Neural progenitor cell (in vitro differentiated cells): ENCODE measurements at places on chromosomes 11 and 22.

DNA sequence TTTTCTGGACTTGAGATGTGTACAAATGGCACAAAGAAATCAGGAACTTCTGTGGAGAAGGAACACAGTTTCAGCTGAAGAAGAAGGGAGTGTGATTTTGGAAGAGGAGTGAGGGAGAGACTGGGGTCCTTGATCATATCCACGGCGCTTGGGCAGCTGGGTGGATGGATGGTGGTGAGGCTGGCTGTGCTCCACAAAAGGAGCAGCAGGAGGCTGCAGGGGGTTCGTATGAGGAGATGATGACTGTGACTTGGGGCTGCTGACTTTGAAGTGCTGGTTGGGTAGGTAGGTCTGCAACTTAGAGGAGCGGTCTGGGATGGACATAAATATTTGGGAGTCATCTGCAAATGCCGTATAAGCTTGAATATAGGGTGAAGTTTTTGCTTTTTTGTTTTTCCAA is 1.3 kb upstream of the DCHS1 start:
- no peak for DNase-seq

DNA sequence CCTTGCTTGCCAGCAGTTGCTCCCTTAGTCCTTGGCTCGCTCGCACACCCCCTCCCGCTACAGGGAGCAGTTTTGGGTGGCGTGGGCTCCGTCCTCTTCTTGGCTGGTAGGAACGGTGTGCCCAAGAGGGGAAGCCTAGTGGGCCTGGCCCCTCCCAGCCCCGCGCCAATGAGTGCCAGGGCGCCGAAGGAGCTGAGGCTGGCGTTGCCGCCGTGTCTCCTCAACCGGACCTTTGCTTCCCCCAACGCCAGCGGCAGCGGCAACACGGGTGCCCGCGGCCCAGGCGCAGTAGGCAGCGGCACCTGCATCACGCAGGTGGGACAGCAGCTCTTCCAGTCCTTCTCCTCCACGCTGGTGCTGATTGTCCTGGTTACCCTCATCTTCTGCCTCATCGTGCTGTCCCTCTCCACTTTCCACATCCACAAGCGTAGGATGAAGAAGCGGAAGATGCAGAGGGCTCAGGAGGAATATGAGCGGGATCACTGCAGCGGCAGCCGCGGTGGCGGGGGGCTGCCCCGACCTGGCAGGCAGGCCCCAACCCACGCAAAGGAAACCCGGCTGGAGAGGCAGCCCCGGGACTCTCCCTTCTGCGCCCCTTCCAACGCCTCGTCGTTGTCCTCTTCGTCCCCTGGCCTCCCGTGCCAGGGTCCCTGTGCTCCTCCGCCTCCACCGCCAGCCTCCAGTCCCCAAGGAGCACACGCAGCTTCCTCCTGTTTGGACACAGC is 1.6 kb downstream of the C11orf87 start:
- DNase-seq: peak; percentile 20

GRCh38 chr11:74620531-74620930 is 28.1 kb downstream of the POLD3 start:
- DNase-seq: no peak

GRCh38 chr11:69308936-69309615 is 15.1 kb downstream of the MYEOV start:
- DNase-seq: no peak

DNA sequence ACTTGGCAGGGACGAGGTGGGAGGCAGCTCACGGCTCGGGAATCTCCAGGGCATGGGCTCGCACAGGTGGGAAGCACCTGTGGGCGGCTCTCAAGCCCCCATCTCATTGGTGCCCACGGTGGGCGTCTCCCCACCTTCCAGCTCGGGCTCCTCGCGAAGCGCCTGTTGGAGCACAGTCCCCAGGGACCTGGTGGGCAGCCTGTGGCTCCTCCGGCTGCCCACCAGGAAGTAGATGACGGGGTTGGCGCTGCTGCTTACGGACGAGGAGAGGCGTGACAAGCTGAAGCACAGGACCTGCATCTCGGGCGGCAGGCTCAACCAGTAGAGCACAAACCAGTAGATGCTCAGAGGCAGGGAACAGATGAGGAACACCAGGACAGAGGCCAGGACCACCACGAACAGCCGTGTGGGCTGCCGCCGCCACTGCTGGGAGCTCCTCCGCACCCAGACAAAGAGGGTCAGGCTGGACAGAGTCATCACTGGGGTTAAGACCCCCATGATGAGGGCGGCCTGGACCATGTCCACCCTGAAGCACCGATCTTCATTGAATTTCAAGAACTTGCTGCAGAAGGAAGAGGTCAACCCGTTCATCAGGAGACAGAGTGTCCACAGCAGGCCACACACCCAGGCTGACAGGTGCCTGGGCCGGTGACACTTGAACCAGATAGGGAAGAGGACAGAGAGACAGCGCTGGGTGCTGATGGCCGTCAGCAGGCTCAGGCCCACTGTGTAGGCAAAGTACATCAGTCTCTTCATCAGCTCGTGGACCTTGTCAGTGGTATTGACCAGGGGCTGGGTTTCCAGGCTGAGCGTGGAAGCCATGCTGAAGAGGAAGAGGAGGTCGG is 633 bp downstream of the MRGPRD start:
- no peak for DNase-seq

GRCh38 chr11:123166071-123166559 is 28.9 kb downstream of the CLMP start:
- DNase-seq: peak; percentile 70

- DNase-seq: no peak
Measured at GRCh38 chr11:130592056-130592455, 143.6 kb downstream of the ADAMTS15 start.
